ENCODE measurements at places on chromosomes 12 and 14.
A peak's percentile ranks its signal among the peaks of the same experiment; 100 is the strongest.

DNA sequence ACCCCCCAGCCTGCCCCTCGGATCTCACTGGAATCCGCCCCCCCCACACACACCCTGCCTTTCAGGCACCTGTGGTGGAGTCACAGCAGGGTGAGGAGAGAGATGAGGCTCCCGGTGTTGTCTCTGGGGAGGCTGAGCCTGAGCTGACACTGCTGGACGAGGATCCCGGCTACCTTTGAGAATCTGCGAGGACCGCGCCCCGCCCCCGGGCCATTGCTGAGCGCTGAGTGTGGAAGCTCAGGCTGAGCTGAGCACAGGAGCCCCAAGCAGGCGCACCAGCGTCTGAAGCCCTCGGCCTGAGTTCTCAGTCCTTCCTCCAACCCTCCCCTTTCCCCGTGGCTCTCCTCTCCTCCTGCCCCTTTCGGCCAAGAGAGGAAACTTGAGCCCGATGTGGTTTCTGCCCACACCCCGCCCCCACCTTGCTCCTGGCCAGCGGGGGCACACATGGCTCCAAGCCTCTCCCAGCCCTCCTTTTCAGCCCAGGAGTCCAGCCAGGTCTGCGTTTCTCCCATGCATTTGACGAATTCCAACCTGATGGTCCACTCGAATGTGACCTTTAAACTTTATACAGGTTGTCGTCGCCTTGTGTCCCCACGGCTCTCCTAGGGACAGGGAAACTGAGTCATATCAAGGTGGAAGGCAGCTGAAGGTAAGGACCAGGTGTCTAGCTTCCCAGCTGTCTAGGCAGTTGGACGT lies at the start of gene NFE2:
Gene NFE2 (minus strand): TSS at position 284 of the 696 bp plus-strand sequence. CDS start 5,767 bp downstream, outside the sequence.
- peak; percentile 86 for DNase-seq

DNA sequence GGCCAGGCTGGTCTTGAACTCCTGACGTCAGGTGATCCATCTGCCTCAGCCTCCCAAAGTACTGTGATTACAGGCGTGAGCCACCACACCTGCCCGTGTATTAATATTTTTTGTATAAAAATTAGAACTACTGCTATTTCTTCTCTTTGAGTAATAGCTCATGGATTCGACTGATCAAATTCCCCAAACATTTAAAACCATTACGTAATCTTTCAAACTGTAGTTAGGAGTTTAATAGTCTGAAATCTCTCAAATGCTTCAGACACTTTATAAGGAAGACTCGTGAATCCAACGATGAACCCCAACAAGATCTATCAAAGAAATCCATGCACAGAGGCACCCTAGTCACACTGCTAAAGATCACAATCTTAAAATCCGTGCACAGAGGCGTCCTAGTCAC lies 16.1 kb downstream of the TECPR2 start:
- no peak for DNase-seq

GRCh38 chr12:100608776-100609175 lies 35.3 kb downstream of the GAS2L3 start:
- no peak for DNase-seq

DNA sequence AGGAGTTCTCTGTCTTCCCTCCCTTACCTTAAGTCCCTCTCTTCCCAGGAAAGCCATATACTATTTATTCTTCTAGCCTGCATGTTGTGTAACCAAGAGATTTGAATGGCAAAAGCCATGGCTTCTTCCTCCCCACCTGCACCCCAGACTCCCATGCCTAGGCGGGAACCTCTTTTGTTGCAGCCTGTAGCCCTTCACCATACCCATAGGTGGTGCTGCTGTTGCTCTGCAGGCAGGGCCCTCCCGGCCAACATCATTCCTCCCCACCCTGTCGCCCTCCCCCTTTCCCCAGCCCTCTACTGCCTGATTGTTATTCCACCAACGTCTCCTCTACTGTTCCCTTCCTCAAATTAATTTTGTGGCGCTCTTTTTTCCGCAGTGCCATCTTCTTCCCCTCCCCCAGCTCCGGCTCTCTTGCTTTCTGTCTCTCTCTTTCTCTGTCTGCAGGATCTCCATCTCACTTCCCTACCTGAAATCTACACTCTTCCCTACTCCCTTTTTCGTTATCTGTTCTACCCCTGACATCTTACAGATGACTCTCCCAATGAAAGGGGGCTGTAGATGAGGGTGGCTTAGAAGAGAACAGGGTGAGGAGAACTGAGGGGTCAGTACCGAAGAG lies 13.8 kb downstream of the NGDN start:
- peak; percentile 5 for DNase-seq

DNA sequence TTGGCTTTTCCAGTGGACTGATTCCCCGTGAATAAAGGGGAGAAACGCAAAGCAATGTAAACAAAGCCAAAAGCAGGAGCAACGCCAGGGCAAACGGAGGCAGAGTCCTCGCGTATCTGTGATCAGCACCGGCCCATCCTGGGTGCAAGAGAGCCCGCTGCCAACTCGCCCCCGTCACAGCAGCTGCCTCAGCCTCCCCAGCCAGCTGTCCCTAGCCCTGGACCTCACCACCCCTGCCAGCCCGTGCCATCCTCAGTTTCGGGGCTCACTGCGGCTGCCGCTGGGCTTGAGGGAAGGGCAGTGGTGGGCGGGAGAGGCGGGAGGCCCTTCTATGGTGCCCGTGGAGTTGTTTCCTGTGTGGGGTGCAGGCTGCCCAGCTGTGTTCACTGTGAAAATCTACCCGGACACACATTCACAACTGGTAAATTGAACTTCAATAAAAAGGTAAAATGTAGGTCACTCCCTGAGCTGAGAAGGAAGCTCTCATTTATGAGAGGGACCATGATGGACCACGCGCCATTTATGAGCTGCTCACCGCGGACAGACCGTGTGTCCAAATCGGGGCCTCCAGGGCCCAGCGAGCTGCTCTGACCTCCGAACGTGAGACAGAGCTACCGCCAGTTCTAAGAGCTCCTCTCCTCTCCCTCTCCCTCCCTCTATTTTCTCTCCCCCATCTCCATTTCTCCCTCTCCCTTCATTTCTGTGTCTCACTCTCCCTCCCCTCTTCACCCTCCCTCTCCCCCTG lies 330.5 kb upstream of the SFSWAP start:
- DNase-seq: no peak

- DNase-seq: peak; percentile 20
Observed at GRCh38 chr12:3604748-3605586, 114.0 kb downstream of the PRMT8 start.

- no peak for DNase-seq
Observed at GRCh38 chr12:67173258-67173657, 95.9 kb upstream of the CAND1 start.

DNA sequence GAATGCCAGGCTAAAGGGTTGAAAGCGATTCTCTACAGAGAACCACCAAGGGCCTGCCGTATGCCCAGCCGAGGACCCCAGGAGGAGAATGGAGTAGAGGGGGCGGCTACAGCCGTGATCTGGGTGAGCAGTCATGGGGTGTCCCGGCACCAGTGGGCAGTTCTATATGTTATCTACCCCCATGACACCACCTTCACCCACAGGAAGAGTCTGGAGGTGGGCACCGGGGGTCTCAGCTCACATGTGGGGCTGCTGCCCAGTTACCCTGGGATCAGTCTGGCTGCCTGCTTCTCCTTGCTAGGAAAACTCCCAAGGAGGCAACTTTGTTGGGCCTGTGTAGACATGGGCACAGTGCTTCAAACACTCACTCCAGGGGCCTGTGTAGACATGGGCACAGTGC lies 99.4 kb downstream of the LGMN start:
- DNase-seq: no peak

GRCh38 chr14:103112400-103113243 lies 10.6 kb upstream of the TNFAIP2 start:
- no peak for DNase-seq

DNA sequence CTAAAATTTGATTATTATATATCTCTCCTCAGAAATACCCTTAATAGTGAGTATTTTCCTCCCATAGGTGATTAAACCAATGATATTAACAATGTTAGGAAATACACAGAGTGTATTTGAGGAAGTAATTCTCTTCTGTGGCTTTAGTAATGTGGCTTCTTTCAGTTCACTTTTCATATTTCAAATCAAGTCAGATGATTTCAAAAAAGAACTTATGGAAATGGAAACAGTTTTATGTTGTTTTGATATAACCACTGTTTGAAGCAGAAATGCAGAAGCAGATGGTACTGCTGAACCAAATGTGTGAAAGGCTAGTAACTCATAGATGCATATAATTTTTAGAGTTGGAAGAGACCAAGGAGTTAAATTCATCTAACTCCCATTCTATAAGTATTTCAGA lies 1.9 kb upstream of the GPR33 start:
- DNase-seq: peak; percentile 40

DNA sequence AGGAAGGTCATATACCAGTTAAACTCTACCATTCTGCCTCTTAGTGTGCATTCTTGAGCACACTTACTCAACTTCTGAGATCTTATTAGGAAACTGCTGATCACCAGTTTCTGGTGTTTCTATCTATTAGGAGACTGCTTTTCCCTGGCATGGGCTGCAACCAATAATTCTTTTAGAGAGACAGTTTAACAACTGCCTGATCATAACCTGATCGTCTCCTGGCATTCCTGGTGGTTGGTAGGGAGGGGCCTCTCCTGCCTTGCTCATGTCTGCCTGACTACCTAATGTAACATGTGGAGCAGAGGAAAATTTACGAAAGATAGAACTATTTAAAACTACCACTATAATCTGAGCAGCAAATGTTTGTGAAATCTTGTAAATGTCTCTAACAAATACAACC lies 75.3 kb upstream of the MGAT4C start:
- no peak for DNase-seq

DNA sequence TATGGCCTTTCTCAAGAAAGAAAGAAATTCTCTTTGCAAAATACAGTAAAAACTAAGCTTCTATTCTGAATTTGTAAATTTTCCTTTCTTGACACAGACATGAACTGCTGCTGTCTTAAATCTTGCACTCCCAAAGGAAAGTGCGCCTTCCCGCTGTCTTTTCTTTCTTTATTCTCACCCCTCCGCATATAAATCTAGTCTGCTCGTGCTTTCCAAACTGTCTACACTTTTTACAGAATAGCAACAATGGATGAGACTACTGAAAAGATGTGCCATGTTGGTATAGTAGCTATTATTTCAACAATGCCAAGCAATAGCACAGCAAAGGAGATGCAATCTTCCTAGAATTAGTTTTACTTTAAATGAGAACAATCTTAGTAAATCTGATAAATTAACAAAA lies 328.8 kb upstream of the PDE3A start:
- no peak for DNase-seq

GRCh38 chr14:94612580-94613554 lies 676 bp downstream of the SERPINA3 start:
- DNase-seq: no peak

GRCh38 chr14:68977180-68977717 lies 1.9 kb downstream of the ACTN1 start:
- DNase-seq: peak; percentile 68

DNA sequence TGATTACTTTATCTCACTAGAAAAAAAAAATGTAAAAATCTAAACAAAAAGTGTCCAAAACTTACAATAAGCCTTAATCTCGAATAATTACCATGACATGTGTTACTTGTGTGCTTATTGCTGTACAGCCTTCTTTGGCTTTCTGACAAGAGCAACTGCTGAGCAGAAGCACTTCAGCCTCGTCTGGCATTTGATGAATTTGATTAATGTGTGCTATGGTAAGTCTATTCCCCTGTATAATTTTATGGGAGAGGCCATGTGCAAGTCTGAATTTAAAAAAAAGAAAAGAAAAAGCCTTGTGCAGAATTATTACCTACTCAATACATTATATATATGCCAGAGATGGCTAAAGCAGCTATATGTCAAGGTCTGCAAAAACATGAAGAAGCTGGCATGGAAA lies 113.9 kb downstream of the AEBP2 start:
- no peak for DNase-seq

- no peak for DNase-seq
Observed at GRCh38 chr14:25006961-25007795, 42.8 kb downstream of the STXBP6 start.

- DNase-seq: no peak
Observed at GRCh38 chr12:41558671-41559070, 370.6 kb downstream of the PDZRN4 start.

DNA sequence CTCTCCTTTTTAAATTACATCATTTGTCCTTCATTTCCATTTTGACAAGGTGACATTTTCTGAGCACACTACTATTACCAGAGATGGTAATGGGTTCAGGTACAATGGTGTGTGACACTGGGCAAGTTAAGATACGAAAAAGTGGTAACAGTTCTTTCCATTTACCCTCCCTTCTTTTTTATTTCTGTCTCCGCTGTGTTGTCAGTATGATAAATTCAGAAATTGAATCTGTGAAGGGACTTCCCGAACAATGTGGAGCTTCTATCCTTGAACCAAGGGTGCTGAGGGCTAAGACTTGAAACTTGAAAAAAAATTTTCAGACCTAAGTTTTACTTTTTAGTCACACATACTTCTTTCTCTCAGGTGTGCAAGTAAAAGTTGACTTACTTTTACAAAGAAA lies 103.7 kb downstream of the ERC1 start:
- DNase-seq: no peak

DNA sequence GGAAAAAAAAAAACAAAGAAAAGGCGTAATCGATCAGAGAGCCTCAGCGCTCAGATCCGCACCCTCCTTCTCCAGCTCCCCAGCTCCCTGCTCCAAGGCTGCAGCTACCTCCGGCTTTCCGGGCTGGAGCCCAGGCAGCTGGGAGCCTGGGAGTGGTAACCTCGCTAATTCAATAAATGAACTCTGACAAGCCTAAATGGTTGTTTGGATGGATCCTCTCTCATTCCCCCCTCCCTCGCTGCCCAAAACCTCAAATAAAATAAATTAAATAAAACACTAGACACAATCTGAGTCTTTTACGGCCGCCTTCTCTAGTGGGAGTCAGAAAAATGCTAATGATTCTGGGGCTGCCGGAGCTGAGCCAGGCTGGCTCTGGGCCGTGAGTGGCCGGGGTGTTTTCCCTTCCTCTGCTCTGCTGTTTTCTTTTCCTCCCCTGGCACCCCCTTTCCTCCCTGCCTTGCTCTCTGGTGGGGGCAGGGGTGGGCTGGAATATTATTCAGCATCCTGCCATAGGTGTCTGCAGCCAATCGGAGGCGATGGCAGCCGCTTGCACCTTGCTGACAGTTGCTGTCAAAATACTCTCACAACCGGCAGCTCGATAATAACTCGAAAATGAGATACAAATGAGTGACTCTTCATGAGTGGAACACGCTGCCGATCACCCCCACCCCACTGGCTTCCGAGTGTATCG lies 76.1 kb downstream of the RBM19 start:
- no peak for DNase-seq

DNA sequence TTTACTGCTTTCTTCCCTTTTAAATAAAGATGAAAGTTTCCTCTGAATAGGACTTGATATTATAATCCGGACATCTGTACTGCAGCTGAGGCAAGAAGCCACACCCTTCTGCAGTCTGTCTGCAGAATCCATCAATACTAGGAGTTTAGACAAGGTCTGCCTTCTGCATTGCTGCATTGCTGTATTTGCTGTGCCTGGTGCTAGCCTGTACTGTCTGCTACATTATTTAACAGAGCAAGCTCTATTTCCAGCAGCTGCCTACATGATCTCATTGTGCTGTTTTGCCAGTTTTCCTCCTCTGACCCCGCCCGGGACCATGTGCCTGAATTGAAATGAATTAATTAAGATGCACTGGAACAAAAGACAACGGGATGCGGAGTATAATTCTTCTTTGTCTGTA lies 1.7 kb downstream of the TUBA1A start:
- no peak for DNase-seq
